ENCODE measurements at places on chromosomes 7 and 10.

DNA sequence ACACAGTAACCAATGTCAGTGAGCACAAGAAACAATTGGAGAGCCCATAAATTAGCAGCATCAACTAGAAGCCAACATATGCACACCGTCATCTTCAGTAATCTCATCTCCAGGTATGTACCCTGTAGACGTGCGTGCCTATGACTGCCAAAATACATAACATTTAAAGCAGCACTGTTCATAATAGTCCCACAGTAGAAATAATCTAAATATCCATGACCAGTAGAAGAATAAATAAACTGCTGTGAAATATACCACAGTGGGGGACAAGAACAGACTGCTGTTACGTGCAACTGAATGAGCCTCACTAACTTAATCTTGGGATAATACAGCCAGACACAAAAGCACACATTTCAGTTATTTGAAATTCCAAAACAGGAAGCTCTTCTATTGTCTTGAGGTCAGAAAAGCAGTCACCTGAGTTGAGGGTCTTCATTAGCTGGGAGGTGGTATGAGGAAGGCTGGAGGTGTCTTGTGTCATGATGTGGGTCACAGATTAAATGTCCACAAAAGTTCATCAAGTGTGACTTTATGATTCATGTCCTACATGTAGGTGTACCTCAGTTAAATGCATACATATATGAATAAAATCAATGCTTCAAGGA lies 454.2 kb upstream of the AKR1E2 start:
- DNase-seq: no peak

DNA sequence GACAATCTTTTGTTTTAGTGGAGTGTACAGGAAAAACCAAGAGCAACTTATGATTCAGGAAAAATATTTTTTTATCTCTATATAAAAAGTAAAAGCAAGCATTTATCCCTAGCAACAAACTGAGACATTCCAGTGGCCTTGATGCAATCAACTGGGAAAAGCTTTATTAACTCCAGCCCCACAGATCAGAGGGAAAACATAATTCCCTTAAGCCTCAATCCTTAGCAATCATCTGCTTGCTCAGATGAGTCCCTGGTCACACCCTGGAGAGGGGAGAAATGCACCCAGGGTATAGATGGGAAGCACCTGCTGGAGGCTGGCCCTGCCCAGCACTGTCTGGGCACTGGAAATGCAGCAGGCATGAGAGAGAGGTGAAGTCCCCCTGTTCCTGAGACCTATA lies 636.6 kb downstream of the TNS3 start:
- no peak for DNase-seq

- DNase-seq: no peak
These were observed 225.0 kb upstream of the CELF2 start for GRCh38 chr10:10792681-10793080.

- no peak for DNase-seq
These were observed 7.1 kb upstream of the WDR86 start for GRCh38 chr7:151416941-151417315.

DNA sequence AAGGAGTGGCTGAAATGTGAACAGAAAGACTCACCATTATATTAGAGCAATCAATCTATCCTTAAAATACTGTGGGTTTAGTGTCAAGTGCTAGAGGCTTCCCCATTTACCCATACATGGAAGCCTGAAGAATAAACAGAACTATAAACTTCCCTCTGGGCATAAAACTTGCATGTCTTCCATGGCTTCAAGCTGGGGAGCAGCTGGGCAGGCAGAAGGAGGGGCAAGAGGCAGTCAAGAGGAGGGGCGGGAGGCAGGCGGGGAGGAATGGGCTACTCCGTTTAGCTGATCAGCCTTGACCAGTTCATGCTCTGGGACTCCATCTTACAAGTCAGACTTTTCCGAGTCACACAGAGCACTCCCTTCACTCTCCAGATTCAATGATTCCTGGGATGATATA lies 3.5 kb upstream of the PRSS1 start:
- DNase-seq: no peak

GRCh38 chr10:61284222-61284890 lies 168.8 kb downstream of the TMEM26 start:
- no peak for DNase-seq

- no peak for DNase-seq
These were observed 16.3 kb upstream of the ZNF212 start for GRCh38 chr7:149223176-149223575.

GRCh38 chr10:64312876-64313275 lies 791.7 kb downstream of the REEP3 start:
- DNase-seq: no peak

- no peak for DNase-seq
These were observed 252.6 kb upstream of the IGFBP3 start for GRCh38 chr7:46173476-46174195.

DNA sequence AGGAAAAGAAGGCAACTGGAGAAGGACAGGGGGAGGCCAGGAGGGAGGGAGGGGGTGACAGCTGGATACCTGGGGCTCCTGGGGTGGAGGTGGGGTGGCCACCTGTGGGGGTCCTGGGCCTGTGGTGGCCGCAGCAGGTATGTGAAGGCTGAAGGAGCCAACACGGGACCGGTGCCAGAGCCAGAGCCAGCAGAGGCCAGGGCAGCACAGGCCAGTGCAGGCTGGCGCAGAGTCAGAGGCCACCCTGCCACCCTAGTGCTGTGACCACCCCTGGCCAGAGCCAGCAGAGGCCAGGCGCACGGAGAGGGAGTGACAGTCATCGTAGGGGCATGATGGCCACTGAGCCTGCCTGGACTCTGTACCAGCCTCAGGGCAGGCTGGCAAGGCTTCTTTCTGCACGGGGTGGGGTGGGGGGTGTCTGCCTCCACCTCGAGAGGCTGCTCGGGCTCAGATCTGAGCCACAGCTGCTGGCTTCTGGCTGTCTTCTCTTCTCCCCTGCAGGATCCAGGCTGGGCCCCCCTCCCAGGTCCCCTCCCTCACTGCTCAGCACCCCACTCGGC lies 28.8 kb downstream of the YKT6 start:
- DNase-seq: no peak

Data from endodermal cell (in vitro differentiated cells).